ENCODE measurements at places on chromosomes 2 and 18.

DNA sequence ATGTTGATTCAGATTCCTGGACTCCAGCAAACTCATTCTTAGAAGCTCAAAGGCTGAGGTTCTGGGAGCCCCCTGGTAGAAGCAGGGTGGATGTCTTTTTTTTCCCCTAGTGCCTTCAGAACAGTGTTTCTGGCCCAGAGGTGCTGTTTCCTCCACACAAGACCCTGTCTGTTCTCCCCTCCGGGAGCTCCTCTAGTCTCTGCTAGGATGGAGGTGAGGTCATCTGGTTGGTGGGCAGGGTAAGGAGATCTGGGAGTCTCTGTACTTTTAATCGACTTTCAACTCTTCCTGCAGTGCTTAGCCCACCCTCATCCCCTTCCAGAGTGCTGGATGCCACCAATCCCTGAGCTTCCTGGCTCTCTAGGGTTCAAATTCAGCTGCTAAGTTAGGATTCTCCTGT is 192.0 kb downstream of the SH3BP4 start:
- DNase-seq, result no peak

DNA sequence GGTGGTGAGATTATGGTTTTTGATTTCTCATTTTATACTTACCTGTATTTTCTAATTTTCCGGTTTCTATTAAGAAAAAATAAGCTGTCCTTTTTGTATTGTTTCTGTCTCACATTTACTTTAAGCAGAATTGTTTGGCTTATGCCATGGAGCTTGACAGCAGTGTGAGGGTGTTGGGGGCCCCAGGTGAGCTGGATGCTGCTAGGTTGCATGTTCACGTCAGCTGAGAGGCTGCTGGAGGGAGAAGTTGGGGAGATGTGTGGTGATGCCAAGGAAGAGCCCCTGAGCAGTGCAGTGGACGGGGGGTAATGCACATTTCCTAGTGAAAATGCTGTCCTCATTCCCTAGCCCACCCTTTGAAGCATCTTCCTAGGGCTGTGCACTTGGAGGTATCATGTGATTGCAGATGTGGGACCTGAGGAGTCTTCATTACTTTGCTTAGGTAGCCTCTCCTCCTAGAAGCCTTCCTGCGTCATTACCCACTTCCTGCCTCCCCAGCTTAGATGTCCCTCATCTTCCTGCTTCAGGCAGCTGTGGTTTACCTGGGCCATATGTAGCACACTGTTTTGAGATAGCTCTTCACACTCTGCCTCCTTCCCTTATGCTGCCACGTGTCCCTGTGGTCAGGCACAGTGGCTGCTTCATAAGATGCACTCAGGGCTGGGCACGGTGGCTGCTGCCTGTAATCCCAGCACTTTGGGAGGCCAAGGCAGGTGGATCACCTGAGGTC is 16.2 kb downstream of the ATG16L1 start:
- DNase-seq, result peak; percentile 89

DNA sequence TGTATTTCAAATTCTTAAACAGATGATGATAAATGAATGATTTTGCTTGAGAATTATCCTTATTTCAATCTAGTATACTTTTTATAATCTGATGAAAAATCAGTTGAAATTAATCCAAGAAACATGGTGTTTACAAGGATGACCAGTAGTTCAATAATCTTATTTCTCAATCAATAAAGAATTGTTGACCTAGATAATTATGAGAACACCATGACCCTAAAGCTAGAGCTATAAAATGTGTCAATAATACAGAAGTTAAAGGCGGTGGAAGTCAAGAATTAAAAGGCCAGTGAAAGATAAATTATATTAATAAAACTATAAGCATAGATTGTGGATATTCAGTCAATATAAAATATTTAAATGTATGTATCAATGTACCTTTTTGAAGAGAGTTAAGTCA is 667.4 kb upstream of the GCFC2 start:
- DNase-seq, result no peak

GRCh38 chr2:145079641-145080040 is 559.7 kb upstream of the ZEB2 start:
- no peak for DNase-seq

GRCh38 chr2:99399063-99399462 is 61.9 kb downstream of the EIF5B start:
- DNase-seq, result no peak

DNA sequence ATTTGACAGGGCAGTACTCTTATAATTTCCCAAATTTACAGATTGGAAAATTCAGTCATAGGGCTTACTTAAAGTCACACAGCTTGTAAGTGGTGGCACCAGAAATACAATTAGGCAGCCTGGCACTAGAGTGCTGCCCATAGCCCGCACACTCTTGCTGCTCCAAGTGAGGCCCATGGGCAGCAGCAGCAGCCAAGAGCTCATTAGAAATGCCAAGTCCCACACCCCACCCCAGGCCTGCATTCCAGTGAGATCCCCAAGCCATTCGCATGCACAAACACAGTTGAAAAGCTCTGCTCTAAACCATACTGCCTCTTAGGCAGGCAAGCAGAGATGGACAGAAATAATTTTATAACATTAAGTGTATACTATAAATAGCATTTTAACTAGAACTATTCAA is 379.3 kb upstream of the PKDCC start:
- DNase-seq, result no peak

DNA sequence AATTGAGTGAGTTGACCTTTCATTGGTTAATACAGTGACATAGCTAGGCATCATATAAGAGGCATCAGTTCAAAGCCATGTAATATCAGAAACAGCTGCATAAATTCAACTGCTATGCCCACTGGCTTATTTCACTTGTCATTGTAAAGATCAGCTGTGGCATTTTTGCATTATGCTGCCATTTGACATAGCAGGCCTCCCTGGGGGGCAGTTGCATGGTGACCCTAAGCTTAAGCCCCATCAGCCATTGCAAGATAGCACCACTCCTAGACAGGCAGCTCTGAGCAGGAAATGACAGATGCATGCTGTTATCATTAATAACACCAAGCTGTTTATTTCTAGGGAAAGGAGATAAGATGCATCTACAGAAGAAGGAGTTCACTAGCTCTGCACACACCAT is 233.4 kb upstream of the CNTNAP5 start:
- no peak for DNase-seq

- DNase-seq, result no peak
These were observed 102.7 kb downstream of the PTRHD1 start for GRCh38 chr2:24690524-24690923.

- DNase-seq, result no peak
These were observed 123.7 kb upstream of the PPP1CB start for GRCh38 chr2:28627722-28628480.

GRCh38 chr2:105409717-105410116 is 10.9 kb upstream of the FHL2 start:
- DNase-seq, result no peak

Measured in CD4-positive, alpha-beta T cell treated with Interleukin-1 beta for 1 hour (primary cell).